ENCODE measurements at places on chromosomes 3 and 15.

DNA sequence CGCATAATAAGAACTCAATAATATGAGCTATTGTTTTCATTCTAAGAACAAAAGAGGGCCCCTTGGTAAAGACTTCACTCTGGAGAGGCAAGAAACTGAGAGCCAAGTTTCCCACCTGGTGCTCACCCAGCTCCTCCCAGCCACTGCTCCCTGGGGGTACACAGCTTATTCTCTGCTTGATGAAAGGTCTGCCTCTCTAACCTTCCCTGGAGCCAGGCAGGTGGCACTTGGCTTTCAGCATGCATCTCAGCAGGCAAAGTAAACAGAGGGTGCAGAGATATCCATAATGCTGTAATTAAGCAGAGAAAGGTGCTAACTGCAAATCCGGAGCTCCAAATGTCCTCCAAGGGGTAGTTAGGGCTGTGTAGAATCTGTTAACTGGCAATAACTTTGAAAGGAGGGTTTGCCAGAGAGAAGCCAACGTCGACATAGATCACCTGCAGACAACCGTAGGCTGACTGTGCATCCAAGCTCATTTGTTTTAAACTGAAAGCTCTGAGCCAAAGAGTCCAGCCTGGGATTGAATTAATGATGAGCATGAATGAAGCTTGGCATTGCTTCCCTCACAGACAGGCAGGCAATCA lies 159.6 kb upstream of the PROK2 start:
- DNase-seq, result no peak

- DNase-seq, result no peak
These were observed 87.8 kb downstream of the COL6A6 start for GRCh38 chr3:130604806-130605205.

DNA sequence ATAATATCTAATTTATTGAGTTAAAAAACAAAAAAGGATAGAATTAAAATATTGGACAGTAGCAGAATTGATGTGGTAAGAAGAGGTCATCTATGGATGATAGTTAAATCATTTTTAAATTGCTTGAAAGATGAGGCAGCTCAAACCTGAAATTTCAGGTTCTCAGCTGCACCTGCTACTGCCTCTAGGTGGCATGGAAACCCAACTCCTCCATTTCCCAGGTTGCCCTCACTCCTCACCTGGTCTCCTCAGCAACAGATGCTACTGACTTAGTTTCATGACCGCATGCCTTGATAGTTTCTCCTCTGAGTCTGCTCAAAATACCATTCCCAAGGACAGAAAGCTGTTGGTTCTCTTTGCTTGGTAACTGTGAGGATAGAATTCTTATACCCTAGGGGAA lies 148.1 kb downstream of the ABHD5 start:
- no peak for DNase-seq

DNA sequence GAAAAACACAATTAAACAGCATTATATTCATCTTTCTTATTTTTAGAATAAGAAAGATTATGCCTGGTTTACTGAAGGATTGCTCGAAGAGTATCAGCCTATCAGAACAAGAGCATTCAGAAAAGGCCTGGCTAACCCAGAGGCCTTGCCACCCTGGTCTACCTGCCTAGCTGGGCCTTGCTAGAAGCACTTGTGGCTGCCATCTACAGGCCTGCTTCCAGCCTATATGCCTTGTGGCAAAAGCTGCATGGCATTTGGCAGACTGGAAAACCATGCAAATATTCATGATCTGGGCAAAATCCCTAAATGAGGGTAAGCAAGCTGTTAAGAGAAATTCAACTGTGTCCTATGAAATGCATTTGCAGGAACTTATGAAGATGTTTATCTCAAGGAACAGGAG lies 9.3 kb upstream of the ATP13A4 start:
- DNase-seq, result no peak

DNA sequence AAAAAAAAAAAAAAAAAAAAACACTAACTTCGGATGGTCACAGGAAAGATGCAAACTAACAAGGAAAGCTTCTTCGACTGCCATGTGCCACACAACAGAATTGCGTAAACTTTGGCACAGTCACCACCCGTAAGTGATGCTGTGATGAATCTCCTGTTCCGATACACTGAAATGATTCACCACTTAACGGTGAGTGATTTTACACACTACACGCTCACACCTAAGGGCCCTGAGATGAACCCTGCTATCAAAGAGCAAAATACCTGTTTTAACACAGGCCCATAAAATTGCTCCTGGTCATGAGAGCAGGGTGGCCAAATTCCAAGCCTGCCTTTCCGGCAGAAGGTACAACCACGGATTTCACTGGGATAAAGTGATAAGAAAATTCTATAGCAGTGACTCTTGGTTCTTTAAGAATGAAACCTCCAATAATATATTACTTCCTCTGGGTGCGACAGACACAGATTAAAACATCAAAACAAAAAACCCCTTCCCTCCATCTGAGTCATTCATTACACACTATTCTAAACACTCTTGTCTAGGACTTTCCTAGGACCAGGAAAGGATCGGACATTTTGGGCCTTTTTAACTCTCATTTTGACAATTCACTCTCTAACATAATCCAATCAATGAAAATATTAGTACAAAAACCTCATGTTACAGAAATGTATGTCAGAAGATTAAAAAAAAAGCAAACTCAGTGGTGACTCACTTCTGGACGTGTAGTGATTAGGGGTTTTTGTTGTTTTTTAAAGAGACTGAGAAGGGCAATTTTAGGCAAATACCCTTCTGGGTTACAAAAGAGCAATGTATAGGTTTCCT lies 28.3 kb downstream of the LRIG1 start:
- no peak for DNase-seq

Measured in stimulated activated CD8-positive, alpha-beta memory T cell treated with anti-CD3 and anti-CD28 coated beads, Interleukin-15, amount 100 ng/mL, for 4 hours (primary cell).